Activated T-cell treated with anti-CD3 and anti-CD28 coated beads, Interleukin-2, amount 50 U/mL, for 72 hours (primary cell): ENCODE measurements at places on chromosomes 4 and X. TPM values are rescaled to one million over a fixed set of nuclear protein-coding genes. Genes with fewer than 3 reads are reported as not detected.

Gene TCEAL1
- total RNA-seq: 6.1 TPM

GRCh38 chr4:88991746-88992145, 65.2 kb downstream of the FAM13A start:
- H3K36me3 ChIP-seq: no peaks in the 10 kb centered on the region
- no peak overlapping the region for H3K4me3 ChIP-seq
- no peak overlapping the region for H3K27ac ChIP-seq

- H3K36me3 ChIP-seq: no peaks in the 10 kb centered on the region
- peaks cover 25% of the 10 kb centered on the region for H3K27me3 ChIP-seq
- DNase-seq: peak; percentile 60
- no peak overlapping the region for H3K27ac ChIP-seq
- H3K4me3 ChIP-seq: no peak overlapping the region
These were observed 119.9 kb downstream of the RASGEF1B start for GRCh38 chr4:81351654-81352445.

DNA sequence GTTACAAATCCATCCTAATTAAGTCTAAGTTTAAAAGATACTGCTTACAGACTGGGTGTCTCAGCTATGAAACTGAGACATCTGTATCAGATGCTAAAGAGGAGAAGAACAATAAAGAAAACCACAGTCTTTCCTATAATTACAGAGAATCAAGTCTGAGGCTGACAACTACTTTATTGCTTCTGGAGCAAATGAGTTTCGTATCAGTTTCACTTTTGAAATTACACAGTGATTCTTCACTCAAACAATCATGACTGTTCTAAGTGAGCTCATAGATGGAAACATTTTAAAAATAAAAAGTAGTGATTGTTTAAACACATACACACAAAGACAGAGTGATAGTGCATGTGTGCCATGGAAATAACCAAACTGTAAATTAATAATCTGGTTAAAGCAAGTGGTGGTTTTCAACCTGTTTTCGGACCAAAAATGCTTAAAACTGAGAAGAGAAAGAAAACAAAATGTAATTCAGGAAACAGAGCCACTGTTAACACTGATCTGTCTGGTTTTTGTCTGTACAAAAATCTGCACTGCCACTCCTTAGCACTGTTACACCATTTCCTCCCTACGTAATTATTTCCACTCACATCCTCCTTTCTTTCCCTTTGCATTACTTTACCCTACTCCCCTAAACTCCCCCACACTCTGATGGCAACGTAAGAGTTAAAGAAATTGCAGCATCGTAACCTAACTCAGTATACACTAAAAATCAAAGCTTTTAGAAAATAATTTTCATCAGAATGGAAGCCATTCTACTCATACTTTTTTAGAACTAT, 12.5 kb downstream of the RFC1 start:
- H3K4me1 ChIP-seq: peaks cover 86% of the 10 kb centered on the region
- H3K4me3 ChIP-seq: peak overlapping the region; percentile 82
- H3K36me3 ChIP-seq: peaks cover 35% of the 10 kb centered on the region
- no peaks in the 10 kb centered on the region for H3K27me3 ChIP-seq
- H3K27ac ChIP-seq: peak overlapping the region; percentile 99

GRCh38 chr4:123599061-123599919, 202.7 kb downstream of the SPRY1 start:
- H3K4me1 ChIP-seq: peaks cover 44% of the 10 kb centered on the region
- H3K27ac ChIP-seq: peak overlapping the region; percentile 27
- H3K4me3 ChIP-seq: no peak overlapping the region
- H3K36me3 ChIP-seq: no peaks in the 10 kb centered on the region
- no peak for DNase-seq

DNA sequence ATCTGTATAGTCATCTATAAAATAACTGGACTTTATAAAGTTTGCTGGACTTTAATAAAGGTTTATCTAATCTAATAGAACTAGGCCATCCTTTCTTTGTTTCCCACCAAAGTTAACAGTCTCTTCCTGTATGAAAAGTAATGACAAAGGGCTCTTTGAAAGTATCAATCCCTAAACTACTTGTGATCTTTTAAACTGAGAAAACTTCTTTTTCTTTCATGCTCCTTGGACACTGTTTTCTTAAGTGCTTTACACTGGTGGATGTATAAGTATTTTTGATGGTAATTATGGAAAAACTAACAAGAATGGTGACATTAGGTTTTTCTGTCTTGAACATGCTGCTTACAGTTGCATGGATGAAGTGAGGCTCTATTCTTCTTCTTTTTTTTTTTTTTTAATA, 2.4 kb upstream of the ZFX start:
- H3K4me1 ChIP-seq: peaks cover 54% of the 10 kb centered on the region
- no peak for DNase-seq
- H3K36me3 ChIP-seq: peaks cover 10% of the 10 kb centered on the region
- no peaks in the 10 kb centered on the region for H3K27me3 ChIP-seq

DNA sequence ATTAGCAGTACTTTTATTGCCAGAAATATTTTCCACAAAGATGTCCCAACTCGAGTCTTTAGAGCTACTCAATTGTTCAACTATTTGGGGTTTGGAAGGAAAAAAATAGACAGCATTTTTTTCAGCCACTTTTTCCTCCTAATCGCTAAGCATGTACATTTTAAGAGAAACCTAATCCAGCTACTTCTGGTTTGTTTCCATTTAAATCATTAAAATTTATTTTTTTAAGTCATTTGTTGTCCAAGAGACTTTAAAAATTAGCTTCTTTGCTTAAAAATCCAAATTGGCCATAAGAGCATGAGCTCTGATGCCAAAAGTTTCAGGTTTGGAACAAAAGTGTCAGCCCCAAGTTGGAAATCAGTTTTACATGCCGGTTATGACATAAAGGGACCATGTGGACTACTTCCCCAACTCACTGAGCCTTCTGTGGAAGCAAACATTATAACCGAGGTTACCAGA, 186.3 kb upstream of the INTU start:
- no peaks in the 10 kb centered on the region for H3K27me3 ChIP-seq
- no peak overlapping the region for H3K4me3 ChIP-seq
- no peaks in the 10 kb centered on the region for H3K36me3 ChIP-seq
- no peaks in the 10 kb centered on the region for H3K4me1 ChIP-seq
